ENCODE measurements at places on chromosomes 4 and X. TPM values are rescaled to one million over a fixed set of nuclear protein-coding genes. Genes with fewer than 3 reads are reported as not detected.

Gene ELOVL6
- total RNA-seq: 26.3 TPM

Gene TSPAN5
- 2.6 TPM for total RNA-seq

Gene AVPR2
- total RNA-seq: 1.1 TPM

Gene RPS6KA3
- total RNA-seq: 30.9 TPM

All from adrenal gland (tissue), 19 donors.